ENCODE measurements at places on chromosomes 13 and 19.
A peak's percentile ranks its signal among the peaks of the same experiment; 100 is the strongest.

GRCh38 chr19:34403784-34404108 is 453 bp upstream of the PDCD2L start:
- no peak for DNase-seq

DNA sequence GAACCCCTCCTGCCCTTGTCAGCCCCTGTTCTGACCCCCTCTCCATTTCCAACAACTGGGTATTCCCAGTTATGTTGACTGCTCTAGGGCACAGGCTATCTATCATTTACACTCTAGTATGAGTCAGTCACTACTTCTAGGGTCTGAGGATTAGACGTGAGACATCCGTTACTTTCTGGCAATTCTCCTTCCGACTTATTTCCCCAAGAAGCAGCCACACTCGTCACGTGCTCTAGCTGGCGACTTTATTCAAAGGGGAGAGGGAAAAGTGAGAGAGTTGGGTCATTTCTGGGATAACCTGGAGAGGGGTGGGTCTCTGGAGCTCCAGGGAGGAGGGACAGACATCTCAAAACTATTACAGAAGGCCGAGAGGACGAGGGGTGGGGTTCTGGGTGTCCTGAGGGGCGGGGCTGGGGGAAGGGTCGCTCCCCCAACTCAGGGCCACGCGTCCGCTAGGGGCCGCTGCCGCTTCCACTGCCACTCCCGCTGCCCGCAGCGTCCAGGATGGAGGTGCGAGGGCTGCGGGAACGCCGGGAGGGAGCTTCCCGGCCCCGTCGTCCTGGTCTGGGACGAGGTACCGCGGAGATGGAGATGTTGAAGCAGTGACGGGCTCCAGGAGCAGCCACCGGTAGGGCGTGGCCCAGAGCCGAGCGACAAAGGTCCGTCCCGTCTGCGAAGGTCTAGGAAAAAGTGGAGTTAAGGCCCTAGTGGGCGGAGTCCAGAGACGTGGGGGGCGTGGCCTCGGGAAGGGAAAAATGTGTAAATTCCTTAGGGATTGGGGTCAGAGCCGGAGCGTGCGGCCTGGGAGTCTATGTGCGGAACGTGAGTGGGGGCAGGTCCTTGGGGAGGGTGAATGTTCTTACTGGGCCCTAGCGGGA is 8.9 kb downstream of the RTBDN start:
- DNase-seq = no peak

DNA sequence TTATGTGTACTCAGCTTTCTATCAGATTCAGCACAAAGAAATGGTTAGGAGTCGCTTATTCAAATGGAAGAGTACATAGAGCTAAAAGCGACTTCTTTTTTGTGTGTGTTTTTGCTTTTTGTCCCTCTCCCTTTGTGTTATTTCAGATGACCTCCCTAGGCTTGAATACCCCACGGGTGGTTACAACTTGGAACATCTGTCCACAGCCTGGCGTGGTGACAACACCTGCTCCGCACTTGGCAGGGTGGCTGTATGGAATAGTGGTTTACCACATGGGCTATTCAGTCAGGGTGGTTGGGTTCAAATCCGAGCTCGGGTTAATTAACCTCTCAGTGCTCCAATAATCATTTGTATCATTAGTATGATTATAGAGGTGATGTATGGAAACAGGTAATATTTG is 151.6 kb upstream of the FREM2 start:
- DNase-seq = no peak

DNA sequence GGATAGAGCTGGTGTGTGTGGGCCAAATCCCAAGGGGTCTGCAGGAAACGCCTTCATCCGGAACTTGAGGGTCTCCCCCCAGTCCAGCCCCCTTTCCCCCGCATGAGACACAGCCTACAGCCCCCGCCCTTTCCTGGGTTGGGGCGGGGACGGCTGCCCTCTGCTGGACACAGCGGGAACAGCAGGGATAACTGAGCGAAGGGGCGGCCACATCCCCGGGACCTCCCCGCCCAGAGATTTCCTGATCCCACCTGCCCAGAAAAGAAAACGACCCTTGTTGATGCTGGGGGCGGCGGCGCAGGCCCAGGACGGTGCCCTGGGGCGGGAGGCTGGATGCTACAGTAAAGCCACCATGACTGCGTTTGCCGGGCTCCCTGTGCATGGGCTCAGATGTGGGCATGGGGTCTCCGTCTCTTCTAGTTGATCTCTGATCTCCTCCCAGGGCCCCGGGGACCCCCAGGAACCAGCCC is 14.2 kb downstream of the ONECUT3 start:
- peak; percentile 59 for DNase-seq

DNA sequence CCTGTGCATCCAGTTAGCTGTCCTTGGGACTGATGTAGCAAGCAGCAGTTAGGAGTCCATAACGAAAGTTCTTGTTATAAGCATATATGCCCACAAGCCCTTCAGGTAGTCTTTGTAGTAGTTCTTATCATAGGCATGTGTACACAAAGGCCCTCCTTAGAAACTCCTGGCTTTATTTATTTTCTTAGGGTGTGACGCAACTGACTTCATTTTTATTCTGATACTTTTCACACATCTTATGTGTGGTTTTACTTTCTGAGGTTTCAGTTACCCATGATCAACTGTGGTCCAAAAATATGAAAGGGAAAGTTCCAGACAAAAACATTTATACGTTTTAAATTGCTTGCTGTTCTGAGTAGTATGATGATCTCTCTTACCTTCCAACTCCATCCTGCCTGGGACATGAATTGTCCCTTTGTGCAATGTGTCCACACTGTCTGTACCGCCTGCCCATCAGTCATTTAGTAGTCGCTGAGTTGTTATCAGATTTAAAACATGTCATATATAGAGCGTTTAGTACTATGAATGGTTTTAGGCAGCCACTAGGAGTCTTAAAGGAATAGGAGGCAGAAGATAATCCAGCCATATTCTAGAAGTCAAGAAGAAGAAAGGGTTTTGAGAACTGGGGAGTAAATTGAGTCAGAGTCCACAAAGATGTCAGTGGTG is 19.4 kb downstream of the GPC5 start:
- no peak for DNase-seq

DNA sequence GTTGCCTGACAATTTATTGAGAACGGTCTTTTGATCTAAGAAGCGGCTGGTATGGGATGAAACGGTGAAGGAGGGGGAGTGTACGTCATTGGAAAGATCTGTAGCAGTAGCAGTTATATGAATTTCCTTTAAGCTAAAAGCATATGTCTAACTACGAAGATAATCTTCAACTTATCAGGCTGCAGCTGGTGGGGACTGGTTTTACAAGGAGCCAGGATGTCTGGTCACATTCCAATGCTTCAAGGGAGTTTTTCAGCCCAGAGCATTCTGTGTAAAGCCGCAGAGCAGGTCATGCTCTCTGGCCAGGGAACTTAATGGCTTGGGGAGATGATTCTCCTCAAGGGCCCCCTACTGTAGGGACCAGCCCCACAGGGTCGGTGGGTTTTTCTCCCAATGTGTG is 29.2 kb downstream of the CLEC4M start:
- no peak for DNase-seq

DNA sequence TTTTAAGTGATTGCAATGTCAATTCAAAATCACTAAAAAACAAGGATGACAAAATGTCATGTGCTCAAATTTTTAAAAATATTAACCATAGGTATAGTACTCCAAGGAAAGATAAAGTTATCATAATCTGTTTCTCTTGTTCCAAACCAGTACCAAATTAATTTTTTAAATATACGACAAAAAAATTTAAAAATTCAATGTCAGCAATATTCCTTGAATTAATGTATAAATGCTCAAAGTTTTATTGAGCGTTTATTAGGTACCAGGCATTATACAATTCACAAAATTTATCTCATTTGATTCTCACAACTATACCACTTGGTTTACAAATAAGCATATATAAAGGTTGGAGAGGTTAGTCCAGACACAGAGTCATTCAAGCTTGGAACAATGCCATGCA is 64.7 kb downstream of the MYCBP2 start:
- DNase-seq = no peak

- DNase-seq = no peak
These were observed 44.9 kb downstream of the DIAPH3 start for GRCh38 chr13:60118696-60119400.

DNA sequence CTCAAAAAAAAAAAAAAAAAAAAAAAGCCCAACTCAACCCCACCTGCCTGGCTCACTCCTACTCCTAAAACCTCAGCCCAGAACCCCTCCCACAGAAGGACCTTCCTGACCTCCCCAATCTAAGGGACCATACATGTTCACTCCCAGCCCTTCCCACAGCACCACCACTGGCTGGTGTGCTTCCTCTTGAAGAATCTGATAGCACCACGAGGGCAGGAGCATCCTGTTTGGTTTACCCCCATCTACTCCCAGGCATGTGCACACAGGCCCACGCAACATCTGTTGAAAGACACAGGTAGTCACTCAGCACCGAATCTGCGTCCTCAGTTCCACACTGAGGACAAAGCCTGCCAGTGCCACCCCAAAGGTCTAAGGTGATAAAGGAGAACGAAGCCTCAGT is 8.2 kb downstream of the LATS2 start:
- no peak for DNase-seq

DNA sequence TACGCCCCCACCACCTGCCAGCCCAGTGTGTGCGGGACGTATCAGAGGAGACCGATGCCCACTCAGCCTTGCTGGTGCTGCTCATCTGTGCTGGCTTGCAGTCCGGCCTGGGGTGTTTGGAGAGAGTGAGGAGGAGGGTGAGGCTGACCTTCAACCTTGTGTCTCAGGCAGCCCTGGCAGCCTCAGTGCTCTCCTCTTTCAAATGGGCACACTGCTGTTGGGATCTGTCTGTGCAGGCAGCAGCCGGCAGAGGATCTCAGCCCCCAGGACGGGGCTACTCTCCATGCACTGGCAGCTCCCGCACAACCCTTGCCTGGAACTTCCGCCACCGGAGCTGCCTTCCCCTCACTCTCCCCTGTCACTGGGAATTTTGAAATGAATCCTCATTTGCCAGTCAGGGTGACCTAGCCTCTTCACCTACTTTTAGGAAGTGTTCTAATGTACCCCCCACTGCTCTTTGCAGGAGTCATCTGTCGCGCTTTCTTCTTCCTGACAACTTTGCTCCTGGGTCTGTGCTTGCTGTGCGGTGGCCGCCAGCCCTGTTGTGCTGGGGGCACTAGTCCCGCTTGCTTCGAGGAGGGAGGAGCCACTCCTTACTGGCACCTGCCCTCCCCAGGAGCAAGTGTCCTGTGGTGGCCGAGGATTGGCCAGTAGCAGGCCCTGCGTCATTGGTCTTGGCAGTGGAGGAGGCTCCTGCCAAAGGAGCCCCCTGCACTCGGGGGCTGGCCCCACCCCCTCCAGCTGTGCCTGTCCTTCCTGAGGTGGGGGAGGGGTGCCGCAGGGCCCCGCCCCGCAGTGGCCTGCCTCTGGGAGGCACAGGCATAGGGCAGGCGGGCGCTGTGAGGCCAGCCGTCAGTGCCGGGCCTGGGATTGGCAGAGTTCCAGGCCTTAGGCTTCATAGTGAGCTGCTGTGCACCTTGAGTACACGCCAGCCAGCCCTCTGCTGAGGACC is 53.4 kb downstream of the TSSK6 start:
- DNase-seq = peak; percentile 51

- peak; percentile 74 for DNase-seq
These were observed 61.9 kb upstream of the ATP12A start for GRCh38 chr13:24618011-24618955.

GRCh38 chr19:37348060-37348459 is 22.8 kb upstream of the ZNF527 start:
- no peak for DNase-seq

GRCh38 chr19:15240515-15240914 is 8.3 kb upstream of the EPHX3 start:
- DNase-seq = no peak

DNA sequence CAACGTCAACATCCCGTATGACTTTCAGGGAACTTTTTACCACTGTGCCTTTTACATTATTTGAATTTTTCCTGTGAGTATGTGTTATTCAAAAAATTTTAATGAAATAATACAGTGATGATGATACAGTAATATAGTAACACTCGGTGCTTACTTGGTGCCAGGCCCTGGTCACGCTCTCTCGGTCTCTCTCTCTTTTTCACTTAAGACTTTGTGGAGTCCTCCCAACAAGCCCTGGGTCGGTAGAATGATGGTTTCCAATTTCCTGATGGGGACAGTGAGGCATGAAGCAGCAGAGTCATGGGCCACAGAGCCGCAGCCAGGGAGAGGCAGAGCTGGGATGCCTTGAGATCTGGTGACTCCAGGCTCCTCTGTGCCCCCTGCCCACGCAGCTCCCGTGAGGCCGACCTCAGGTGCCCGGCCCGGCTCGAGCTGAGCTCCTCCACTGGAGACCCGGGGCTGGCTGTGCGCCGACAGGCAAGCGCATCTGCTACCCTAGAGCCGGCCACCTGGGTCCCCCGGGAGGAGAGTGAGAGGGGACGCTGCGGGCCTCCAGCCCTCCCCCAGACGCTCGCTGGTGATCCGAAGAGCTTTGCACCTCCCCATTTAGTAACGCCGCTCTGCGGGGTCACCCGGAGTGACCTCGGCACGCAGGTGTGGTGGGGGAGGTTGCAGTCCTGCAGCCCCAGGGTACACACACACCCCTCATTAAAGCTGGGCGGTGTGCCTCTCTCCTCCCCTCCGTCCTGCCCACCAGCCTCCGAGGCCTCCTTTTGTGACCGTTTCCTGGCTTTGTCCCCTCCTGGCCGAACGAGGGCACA is 4.4 kb upstream of the SBK3 start:
- DNase-seq = no peak

DNA sequence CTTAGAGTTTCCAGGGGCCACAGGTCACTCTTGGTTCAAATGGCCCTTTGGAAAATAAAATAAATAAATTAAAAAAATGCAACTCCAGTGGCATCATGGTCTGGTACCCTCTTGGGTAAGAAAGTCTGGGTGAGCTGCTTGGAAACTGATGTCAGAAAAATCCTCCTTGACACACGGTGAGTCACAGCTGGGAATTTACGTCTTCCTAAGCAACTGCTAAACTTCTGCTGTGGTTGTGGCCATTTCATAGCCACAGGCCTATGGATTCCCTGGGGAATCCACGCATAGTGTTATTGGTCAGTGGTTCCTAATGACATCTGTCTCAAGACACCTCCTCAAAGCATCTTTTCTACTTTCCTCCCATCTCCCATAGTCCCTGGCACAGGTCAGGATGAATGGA is 220.8 kb downstream of the COG6 start:
- DNase-seq = no peak

- DNase-seq = no peak
These were observed 12.8 kb downstream of the ZNF439 start for GRCh38 chr19:11861301-11861700.

- DNase-seq = peak; percentile 75
These were observed 5.0 kb downstream of the FFAR1 start for GRCh38 chr19:35352448-35353304.

DNA sequence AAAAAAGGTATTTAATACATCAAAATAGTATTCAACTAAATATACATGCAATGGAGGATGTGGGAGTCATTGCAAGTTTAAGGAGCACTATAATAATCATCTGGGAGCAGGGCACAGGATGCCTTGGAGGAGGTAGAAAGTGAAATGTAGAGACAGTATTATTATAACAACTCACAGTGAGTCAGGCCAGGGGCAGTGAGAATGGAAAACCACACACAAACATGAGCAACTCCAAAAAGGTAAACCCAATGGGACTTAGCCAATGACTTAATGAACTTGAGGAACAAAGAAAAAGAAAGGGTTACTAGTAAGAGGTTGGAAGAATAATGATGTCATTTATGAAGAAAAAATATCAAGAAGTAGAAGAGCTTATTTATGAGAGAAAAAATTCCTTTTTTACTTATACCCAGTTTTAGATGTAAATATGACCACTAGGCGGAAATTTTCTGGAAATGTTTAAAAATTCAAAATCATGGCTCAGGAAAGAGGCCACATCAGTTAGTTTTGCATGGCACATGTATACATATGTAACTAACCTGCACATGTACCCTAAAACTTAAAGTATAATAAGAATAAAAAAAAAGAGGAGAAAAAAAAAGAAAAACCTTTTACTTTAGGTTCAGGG is 389.3 kb downstream of the SUCLA2 start:
- DNase-seq = no peak

- DNase-seq = peak; percentile 64
These were observed 3.6 kb upstream of the GNG8 start for GRCh38 chr19:46639358-46640182.
